HFFc6 (cell line): ENCODE measurements at places on chromosomes 12 and 14.

DNA sequence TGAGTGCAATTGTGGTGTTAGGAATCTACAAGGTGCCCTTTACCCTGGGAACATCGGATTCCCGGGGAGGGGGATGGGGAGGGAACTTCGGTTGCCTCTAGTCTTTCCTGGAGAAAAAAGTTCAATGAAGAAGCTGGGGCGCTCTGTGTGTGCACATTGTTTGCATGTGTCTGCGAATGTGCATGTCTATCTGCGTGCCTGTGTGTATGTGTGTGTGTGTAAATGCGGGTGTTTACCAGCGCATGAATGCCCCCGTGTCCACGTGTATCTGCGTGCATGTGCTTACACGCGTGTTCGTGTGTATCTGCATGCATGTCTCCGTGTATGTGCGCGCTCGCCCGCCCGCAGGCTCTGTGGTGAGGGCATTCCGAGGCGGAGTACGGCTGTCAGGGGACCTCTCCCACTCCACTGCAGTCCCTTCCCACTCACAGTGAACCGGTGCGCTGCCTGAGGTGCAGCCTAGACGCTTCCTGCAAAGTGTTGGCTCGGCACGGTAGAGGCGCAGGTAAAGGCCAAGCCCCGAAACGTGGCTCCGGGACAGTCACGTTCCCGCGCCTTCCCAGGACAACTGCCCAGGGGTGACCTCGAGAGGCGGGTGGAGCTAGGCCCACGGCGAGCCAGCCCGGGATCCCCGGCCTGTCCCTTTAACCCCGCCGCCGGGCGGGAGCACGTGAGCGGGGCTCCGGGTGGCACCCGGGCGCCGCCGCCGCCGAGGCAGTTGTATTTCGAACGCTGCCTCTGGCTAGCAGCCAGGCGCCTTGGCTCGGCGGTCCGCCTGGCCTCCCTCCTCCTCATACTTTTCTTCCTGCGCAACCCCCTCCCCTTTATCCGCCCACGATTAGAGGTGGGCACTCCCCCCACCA lies 539 bp upstream of the HMGA2 start:
- peak overlapping the region; percentile 95 for H3K4me3 ChIP-seq
- H3K36me3 ChIP-seq: peaks cover 39% of the 10 kb centered on the region
- DNase-seq: peak; percentile 54

GRCh38 chr14:75482366-75482765 lies 39.9 kb upstream of the BATF start:
- no peak for DNase-seq
- H3K27me3 ChIP-seq: peaks cover 22% of the 10 kb centered on the region
- H3K4me3 ChIP-seq: no peak overlapping the region
- H3K36me3 ChIP-seq: no peaks in the 10 kb centered on the region

DNA sequence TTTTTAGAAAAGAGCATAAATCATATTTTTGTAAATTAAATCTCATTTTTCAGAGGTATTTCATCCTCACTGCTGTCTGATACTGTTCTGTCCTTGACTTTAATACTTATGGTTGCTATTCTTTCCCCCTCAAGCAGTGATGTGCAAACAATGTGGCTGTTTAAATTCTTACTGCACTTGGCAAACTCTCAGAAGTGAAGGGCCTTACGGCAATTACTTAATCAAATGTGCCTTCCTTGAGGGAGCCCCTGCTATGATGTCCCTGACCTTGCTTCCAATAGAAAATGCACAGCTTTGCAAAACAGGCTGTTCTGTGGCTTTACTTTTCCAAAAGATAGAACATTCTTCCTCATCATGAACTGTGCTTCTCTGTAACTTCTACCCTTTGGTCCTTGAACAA lies 35.2 kb downstream of the UBE3B start:
- peaks cover 10% of the 10 kb centered on the region for H3K36me3 ChIP-seq
- no peak for DNase-seq
- H3K4me1 ChIP-seq: no peaks in the 10 kb centered on the region
- H3K4me3 ChIP-seq: no peak overlapping the region
- H3K27me3 ChIP-seq: 0 out of 2 replicates have a peak, but pooled peaks cover 2% of the 10 kb centered on the region

GRCh38 chr12:85504624-85505023 lies 224.6 kb downstream of the ALX1 start:
- DNase-seq: no peak
- H3K27ac ChIP-seq: no peak overlapping the region
- H3K4me3 ChIP-seq: no peak overlapping the region
- no peaks in the 10 kb centered on the region for H3K27me3 ChIP-seq

DNA sequence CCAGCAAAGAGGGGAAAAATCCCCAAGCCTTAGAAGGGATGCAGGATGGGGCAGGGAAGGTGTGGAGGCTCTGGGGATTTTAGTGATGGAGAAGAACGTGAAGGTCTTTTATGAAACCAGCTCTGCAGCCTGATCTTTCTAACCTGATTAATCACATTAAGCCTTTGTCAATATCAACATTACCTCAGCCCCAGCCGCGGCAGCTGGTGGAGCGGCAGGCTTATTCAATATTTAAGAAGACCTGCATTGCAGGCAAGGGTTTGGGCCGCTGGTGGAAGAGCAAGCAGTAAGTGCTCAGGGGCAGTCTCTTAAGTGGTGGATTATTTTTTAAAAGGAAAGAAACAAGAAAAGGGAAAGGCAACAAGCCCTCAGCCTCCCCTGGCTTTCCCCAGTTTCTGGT lies 16.6 kb downstream of the RPH3A start:
- no peaks in the 10 kb centered on the region for H3K4me1 ChIP-seq
- no peak overlapping the region for H3K4me3 ChIP-seq
- no peak for DNase-seq
- H3K27me3 ChIP-seq: no peaks in the 10 kb centered on the region; the same call in 1 of the 2 replicates
- H3K36me3 ChIP-seq: no peaks in the 10 kb centered on the region

GRCh38 chr12:9741726-9742125 lies 8.8 kb upstream of the CLECL1 start:
- H3K4me3 ChIP-seq: no peak overlapping the region
- H3K36me3 ChIP-seq: no peaks in the 10 kb centered on the region
- no peak for DNase-seq

DNA sequence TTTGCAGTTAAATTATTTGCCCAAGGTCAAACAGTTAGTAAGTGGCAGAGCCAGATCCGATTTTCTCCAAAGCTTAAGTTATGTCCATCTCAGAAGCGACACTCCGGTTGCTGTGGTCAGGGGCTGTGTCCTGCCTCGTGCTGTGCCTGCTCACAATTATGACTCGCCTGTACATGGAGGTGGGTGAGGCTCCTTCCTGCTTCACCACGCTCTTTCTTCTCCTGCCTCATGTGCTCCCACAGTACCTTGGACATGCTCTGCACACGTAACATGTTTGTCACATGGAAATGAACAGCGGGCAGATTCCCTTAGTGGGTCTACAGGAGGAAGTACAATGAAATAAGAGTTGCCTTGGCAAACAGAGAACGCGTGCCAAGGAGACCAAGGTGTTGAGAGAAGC lies 62.2 kb upstream of the CCND2 start:
- no peak overlapping the region for H3K4me3 ChIP-seq
- DNase-seq: no peak
- H3K4me1 ChIP-seq: no peaks in the 10 kb centered on the region
- no peaks in the 10 kb centered on the region for H3K36me3 ChIP-seq
- no peak overlapping the region for H3K27ac ChIP-seq
- H3K27me3 ChIP-seq: peaks cover 8% of the 10 kb centered on the region; the same call in 1 of the 2 replicates

GRCh38 chr12:4215229-4216186 lies 58.1 kb upstream of the CCND2 start:
- no peak for DNase-seq
- H3K4me3 ChIP-seq: no peak overlapping the region
- peaks cover 8% of the 10 kb centered on the region for H3K27me3 ChIP-seq
- H3K36me3 ChIP-seq: no peaks in the 10 kb centered on the region
- no peaks in the 10 kb centered on the region for H3K4me1 ChIP-seq

DNA sequence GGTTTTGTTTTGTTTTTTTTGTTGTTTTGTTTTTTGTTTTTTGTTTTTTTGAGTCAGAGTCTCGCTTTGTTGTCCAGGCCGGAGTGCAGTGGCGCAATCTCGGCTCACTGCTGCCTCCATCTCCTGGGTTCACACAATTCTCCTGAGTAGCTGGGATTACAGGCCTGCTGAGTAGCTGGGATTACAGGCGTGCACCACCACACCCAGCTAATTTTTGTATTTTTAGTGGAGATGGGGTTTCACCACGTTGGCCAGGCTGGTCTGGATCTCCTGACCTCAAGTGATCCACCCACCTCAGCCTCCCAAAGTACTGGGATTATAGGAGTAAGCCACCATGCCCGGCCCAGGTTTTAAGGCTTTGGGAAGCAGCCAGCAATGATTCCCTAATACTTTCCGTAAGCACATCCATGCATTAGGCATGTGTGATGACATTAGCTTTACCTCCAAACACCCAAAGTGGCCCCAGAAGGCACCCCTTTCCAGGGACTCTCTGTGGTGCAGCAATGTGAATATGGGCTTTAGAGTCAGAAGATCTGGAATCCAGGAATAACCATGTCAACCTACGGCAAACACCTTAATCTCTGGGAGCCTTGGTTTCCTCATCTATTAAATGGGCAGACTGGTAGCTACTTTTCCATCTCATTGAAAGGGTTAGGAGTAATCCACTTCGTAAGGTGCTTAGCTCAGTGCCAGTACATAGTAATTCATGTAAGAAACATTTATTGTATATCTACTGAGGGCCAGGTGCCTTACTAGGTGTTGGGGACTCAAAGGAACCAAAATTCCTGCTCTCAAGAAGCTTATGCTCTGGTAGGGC lies 152.9 kb downstream of the ZFP36L1 start:
- H3K4me3 ChIP-seq: no peak overlapping the region
- DNase-seq: no peak
- H3K4me1 ChIP-seq: no peaks in the 10 kb centered on the region
- no peaks in the 10 kb centered on the region for H3K27me3 ChIP-seq
- H3K27ac ChIP-seq: no peak overlapping the region

- no peaks in the 10 kb centered on the region for H3K36me3 ChIP-seq
- no peak overlapping the region; the same call in 1 of the 2 replicates for H3K4me3 ChIP-seq
- H3K27ac ChIP-seq: no peak overlapping the region
These were observed 2.1 kb downstream of the PLXNC1 start for GRCh38 chr12:94150240-94151121.

DNA sequence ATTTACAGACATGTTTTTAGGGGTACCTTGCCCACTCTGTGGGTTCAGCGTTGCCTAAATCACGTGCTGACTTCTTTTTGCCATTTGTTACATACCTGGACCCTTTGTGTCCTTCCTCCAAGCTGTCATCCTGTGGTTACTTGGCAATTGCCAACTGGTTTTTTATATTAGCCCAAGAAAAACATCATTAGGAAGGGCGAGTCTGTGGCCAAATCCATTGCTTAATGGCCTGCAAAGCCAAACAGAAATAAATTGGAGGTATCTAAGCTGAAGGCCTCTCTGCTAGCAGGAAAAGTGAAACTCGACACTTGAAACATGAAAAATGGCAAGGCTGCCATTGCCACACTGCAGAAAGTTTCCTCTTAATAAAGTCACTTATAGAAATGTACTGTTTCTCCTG lies 190.4 kb downstream of the NUAK1 start:
- H3K4me1 ChIP-seq: no peaks in the 10 kb centered on the region
- no peak overlapping the region for H3K4me3 ChIP-seq
- H3K27me3 ChIP-seq: peaks cover 3% of the 10 kb centered on the region; the same call in 1 of the 2 replicates
- no peak overlapping the region for H3K27ac ChIP-seq
- peak; percentile 31 for DNase-seq

GRCh38 chr14:51822499-51822898 lies 37.9 kb upstream of the GNG2 start:
- no peak overlapping the region for H3K4me3 ChIP-seq
- H3K27me3 ChIP-seq: no peaks in the 10 kb centered on the region; the same call in none of the 2 replicates
- peaks cover 18% of the 10 kb centered on the region for H3K4me1 ChIP-seq
- no peak overlapping the region for H3K27ac ChIP-seq

DNA sequence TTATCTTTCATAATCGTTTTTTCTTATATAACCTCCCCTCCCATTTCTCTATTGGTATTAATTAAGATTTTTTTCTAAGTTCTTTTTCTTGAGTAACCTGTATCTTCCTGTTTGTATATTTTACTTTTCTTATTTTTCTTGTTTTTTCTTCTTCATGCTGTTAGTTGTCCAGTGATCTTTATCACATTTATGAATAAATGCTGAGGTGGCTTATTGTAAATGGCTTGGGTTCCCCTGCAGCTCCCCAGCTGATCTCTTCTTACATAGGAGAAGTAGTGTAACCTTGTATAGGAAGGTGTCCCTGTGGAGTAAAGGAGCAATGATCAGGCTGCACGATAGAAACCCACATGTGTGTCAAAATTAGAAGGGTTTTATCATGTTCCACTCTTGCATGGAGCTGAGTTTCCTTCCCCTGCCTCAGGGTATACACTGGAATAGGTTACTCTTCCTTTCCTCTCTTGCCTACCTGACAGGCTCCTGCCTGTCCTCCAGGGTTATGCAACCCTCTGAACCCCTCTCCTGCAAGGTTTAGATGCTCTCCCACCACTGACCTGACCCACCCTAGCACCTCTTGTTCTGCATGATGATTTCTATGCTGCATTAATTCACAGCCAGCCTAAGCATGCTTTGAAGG lies 334.8 kb upstream of the RGS6 start:
- no peak overlapping the region for H3K4me3 ChIP-seq
- peak overlapping the region; percentile 18; the same call in 1 of the 2 replicates for H3K27ac ChIP-seq
- H3K36me3 ChIP-seq: peaks cover 72% of the 10 kb centered on the region

DNA sequence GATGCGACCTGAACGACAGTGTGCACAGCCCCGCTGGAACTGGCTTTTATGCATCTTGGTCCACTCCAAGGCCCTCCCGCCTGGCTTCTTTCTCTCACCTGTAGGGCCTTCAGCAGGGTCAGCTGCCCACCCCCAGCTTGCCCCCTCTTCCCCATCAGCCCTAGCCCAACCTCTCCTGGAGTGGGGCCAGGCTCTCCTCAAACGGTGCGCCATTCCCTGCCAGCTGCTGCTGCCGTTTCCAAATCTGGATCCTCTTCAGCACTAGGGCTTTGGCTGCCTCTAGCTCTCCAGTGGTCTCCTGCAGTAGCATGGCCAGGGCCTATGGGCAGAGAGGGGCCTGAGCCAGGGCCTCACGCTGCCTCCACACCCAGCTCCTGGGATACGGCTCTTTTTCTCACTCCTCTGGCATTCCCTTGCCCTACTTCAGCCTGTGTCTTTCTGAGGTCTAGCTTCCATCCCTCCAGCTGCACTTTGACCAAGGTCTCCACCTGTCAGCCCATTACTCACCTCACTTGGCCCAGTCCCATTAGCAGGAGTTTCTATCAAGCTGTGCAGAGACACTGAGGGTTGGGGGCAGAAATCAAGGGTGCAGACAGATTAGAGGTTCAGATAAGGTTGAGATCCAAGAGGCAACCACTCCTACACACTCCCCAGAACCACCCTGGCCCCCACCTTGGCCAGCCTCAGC lies 5.0 kb downstream of the STAT6 start:
- peaks cover 4% of the 10 kb centered on the region for H3K27me3 ChIP-seq
- no peak overlapping the region for H3K27ac ChIP-seq
- H3K4me1 ChIP-seq: peaks cover 23% of the 10 kb centered on the region
- peaks cover 23% of the 10 kb centered on the region for H3K36me3 ChIP-seq
- no peak for DNase-seq

- H3K36me3 ChIP-seq: no peaks in the 10 kb centered on the region
- H3K27ac ChIP-seq: no peak overlapping the region
- peaks cover 2% of the 10 kb centered on the region for H3K27me3 ChIP-seq
- DNase-seq: no peak
These were observed 399.4 kb downstream of the C12orf75 start for GRCh38 chr12:105729926-105730325.

DNA sequence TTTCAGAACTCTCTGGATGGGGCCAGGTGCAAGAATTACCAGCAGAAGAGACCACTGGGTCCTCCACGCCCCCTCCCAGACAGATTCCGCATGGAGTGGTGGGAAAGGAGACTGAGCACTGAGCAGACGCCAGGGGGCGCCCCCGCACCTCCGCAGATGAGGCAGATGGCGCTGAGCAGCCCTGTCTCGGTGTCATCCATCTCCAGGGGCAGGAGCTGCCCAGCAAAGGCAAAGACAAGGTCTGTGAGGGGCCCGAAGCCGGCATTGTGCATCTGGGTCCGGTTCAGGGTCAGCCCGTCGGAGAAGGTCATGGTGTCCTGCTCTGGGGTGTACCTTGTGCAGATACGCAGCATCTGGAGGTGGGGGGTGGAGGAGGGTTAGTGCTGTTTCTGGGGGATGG lies 6.3 kb upstream of the ITGB7 start:
- peaks cover 6% of the 10 kb centered on the region for H3K27me3 ChIP-seq
- H3K27ac ChIP-seq: peak overlapping the region; percentile 60
- H3K4me3 ChIP-seq: no peak overlapping the region
- DNase-seq: peak; percentile 60
- peaks cover 18% of the 10 kb centered on the region; the same call in 1 of the 2 replicates for H3K36me3 ChIP-seq
